Tibial artery (tissue), 4 donors: ENCODE measurements at places on chromosomes 11 and 22.

- no peaks in the 10 kb centered on the region for H3K4me1 ChIP-seq
- DNase-seq, result no peak
- H3K27ac ChIP-seq, result no peak overlapping the region
- no peaks in the 10 kb centered on the region for H3K27me3 ChIP-seq
Measured at GRCh38 chr11:12624595-12624994, 49.6 kb upstream of the TEAD1 start.

GRCh38 chr11:130694488-130695045 is 221.7 kb downstream of the SNX19 start:
- H3K27ac ChIP-seq, result no peak overlapping the region
- no peaks in the 10 kb centered on the region for H3K27me3 ChIP-seq
- no peak overlapping the region for H3K4me3 ChIP-seq

DNA sequence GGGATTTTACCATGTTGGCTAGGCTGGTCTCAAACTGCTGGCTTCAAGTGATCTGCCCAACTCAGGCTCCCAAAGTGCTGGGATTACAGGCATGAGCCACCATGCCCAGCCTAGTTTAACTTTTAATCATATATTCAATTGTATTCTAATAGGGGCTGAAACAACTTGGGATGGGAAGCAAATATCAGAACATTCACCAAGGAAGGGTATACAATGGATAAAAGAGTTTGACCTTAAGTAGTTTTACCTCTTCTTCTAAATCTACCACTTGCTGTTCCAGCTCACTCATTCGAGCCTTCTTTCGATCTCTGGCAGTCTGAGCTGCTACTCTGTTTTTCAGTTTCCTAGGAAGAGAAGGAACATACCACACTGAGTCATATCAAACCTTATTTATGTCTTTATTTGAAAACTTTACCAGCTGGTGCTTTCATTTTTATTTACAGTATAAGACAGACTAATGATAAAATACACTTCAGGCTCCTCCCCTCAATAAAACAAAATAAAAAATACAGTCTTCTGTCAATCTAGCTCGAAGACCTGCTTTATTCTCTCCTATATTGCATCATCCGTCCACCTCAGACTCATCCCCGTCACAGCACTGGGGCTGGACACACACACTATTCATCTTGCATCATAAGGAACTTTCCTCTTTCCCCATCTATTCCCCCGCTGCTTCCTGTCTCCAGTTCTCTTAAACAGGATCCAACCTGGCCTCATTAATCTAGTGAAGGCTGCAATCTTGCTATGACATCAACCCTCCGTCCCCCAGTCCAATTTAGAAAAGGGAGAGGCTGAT is 1.4 kb downstream of the XBP1 start:
- no peaks in the 10 kb centered on the region for H3K4me1 ChIP-seq
- DNase-seq, result peak; percentile 79
- peak overlapping the region; percentile 87 for H3K4me3 ChIP-seq
- H3K36me3 ChIP-seq, result peaks cover 36% of the 10 kb centered on the region
- peak overlapping the region; percentile 100 for H3K27ac ChIP-seq
- no peaks in the 10 kb centered on the region for H3K27me3 ChIP-seq

DNA sequence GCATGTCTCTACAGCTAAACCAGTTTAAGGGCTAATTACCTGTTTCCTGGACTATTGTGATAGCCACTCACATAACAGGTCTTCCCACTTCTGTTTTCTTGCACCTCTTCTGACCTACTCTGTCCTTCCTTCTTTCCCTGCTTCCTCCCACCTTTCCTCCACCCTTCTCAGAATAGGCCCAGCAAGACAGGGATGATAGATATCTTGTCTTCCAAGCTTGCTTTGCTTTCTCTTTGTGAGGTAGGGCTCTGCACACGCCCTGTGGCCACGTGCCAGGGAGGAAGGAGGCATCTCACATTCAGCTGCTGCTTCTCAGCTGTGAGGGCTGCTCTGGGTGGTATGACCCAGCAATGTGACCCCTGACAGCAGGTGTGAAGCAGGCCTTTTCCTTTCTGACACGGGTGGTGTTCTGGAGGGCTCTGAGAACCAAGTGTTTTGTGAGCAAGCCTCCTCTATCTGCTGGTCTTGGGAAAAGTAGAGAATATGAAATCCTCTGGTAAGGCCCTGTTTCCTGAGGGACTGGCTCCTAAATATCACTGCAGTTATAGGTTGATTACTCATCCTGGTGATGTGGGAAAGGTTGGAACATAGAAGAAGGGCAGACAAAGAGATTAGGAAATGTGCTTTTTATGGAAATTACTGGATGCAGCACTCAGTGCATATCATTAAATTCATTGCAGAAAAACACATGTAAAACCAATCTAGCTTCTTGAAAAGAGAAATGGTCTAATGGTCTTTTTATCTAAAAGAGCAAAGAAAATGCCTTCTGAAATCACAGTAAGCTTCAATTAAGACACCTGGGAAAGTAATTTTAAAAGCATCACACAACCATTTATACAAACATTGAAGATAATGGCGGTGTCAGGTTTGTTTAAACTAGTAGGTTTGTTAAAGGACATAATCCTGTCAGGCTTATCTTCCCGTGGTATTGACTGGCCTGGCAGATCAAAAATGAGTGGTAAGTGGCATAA is 8.5 kb downstream of the AMOTL1 start:
- H3K27me3 ChIP-seq, result no peaks in the 10 kb centered on the region
- peaks cover 75% of the 10 kb centered on the region for H3K4me1 ChIP-seq
- H3K4me3 ChIP-seq, result no peak overlapping the region
- no peak overlapping the region for H3K27ac ChIP-seq
- DNase-seq, result no peak
- H3K36me3 ChIP-seq, result no peaks in the 10 kb centered on the region

DNA sequence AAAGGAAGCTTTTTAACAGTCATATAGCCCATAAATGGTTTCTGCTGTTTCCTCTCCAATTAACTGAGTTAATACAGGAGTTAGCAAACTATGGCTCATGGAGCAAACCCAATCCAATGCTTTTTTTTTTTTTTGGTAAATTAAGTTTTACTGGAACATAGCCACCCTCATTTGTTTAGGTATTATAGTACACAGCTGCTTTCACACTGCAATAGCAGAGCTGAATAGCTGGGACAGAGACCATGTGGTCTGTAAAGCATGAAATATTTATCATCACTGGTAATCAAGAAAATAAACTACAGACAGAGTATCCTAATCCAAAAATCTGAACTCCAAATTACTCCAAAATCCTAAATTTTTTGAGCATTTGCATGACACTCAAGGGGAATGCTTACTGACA is 53.7 kb downstream of the RDX start:
- no peak overlapping the region for H3K27ac ChIP-seq
- H3K27me3 ChIP-seq, result no peaks in the 10 kb centered on the region
- peaks cover 39% of the 10 kb centered on the region for H3K36me3 ChIP-seq
- DNase-seq, result no peak
- H3K4me1 ChIP-seq, result no peaks in the 10 kb centered on the region

DNA sequence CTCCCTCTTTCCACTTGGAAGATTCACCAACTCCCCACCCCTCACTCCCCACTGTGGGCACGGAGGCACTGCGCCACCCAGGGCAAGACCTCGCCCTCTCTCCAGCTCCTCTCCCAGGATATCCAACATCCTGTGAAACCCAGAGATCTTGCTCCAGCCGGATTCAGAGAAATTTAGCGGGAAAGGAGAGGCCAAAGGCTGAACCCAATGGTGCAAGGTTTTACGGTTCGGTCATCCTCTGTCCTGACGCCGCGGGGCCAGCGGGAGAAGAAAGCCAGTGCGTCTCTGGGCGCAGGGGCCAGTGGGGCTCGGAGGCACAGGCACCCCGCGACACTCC is 397 bp upstream of the CD44 start:
- peaks cover 45% of the 10 kb centered on the region for H3K4me1 ChIP-seq
- H3K27ac ChIP-seq, result peak overlapping the region; percentile 93
- H3K36me3 ChIP-seq, result no peaks in the 10 kb centered on the region
- DNase-seq, result no peak
- H3K4me3 ChIP-seq, result peak overlapping the region; percentile 69

DNA sequence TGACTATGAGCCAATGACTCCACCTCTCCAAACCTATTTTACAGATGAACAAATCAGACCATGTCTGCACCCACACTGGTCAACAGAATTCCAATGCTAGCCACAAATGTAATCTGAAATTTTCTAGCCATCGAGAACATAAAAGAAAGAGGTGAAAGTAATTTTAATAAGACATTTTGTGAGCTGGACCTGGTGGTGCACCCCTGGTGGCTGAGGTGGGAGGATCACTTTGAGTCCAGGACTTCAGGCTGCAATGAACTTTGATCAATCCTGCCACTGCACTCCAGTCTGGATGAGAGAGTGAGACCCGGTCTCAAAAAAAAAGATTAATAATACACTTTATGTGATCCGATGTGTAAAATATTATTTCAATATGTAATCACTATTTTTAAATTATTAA is 9.4 kb upstream of the RNF185 start:
- H3K27ac ChIP-seq, result no peak overlapping the region
- no peaks in the 10 kb centered on the region for H3K27me3 ChIP-seq
- H3K36me3 ChIP-seq, result no peaks in the 10 kb centered on the region
- H3K4me3 ChIP-seq, result no peak overlapping the region
- peaks cover 32% of the 10 kb centered on the region for H3K4me1 ChIP-seq

- peaks cover 32% of the 10 kb centered on the region for H3K4me1 ChIP-seq
- H3K36me3 ChIP-seq, result no peaks in the 10 kb centered on the region
- DNase-seq, result no peak
- no peak overlapping the region for H3K27ac ChIP-seq
Measured at GRCh38 chr11:120340529-120340928, 4.3 kb downstream of the ARHGEF12 start.

DNA sequence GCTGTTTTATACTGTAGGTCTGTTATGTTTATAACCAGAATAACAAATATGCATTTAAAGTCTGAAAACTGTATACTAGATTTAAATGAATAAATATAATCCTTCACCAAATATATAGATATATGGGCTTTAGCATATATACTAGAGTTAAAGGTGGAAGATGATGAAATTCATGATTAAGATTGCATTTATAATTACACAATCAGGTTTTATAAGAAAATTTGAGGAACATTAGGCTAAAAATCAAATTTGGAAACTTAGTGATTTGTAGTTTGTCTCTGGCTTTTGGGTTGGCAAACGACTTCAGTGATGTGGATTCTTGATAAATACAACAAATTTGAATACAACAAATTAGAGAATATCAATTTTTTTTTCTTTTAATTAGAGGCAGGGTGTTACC is 10.0 kb downstream of the BCL2L13 start:
- H3K27me3 ChIP-seq, result no peaks in the 10 kb centered on the region
- DNase-seq, result no peak
- H3K36me3 ChIP-seq, result no peaks in the 10 kb centered on the region
- no peak overlapping the region for H3K4me3 ChIP-seq

- H3K36me3 ChIP-seq, result no peaks in the 10 kb centered on the region
- H3K4me3 ChIP-seq, result no peak overlapping the region
- DNase-seq, result no peak
- H3K4me1 ChIP-seq, result no peaks in the 10 kb centered on the region
- H3K27ac ChIP-seq, result no peak overlapping the region
Measured at GRCh38 chr11:1442163-1442562, 44.4 kb downstream of the MOB2 start.

DNA sequence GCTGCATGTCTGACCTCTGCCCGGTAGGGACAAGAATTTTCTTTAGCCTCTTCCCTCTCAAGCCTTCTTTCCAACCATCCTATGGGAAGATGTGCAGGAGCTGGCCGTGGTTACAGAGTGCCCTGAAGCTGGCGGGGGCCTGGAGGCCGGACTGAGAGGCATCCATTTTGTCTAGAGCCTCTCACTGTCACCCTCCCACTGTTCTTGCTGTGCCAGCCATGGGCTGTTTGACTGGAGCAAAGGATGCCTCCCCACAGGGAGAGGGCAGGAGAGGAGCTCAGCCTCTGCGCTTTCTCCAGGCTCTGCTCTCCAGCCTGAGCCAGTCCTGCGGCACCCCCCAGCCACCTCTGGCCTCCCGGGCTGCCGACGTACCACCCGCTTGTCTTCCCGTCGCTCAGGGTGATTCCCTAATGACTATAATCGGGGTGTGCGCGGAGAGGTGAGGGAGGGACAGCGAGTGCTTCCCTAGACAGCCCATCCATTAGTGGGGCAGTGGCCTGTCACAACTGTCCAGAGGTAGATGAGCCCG is 123.8 kb downstream of the NECTIN1 start:
- no peaks in the 10 kb centered on the region for H3K36me3 ChIP-seq
- no peak for DNase-seq
- H3K27me3 ChIP-seq, result peaks cover 43% of the 10 kb centered on the region
- no peak overlapping the region for H3K4me3 ChIP-seq
- no peak overlapping the region for H3K27ac ChIP-seq

DNA sequence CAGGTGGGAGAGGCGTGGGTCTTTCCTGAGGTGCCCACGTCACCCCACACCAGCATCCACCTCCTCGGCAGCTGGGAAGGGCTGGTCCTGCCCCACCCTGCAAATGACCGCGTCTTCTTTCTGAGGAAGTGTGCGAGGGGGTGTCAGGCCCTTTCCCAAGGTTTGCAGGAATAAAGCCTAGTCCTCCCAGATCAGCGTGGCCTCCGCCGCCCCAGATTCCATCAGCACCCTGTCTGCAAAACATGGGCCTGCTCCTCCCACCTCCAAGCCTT is 14.4 kb upstream of the SLC39A13 start:
- peak; percentile 66 for DNase-seq
- H3K27me3 ChIP-seq, result no peaks in the 10 kb centered on the region
- no peak overlapping the region for H3K4me3 ChIP-seq
- no peaks in the 10 kb centered on the region for H3K36me3 ChIP-seq

DNA sequence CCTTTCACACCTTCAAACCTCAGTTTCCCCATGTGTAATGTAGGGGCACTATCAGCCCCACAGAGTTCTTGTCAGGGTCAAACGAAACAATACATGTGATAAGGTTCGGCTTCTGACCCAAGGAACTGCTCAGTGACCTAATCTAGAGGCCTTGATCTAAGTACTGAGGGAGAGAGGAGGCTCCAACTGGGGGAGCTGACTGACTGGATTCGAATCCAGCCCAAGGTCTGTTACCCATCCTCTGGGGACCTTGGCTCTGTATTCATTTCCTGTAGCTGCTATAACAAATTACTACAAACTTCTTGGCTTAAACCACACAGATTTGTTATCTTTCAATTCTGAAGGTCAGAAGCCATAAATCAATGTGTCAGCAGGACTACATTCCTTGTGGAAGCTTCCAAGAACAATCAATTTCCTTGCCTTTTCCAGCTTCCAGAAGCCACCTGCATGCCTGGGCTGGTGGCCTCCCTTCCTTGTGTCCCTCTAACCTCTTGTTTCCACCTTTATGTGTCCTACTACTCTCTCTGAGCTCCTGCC is 10.7 kb upstream of the ANAPC15 start:
- no peak overlapping the region for H3K4me3 ChIP-seq
- peaks cover 21% of the 10 kb centered on the region for H3K27me3 ChIP-seq
- DNase-seq, result no peak
- no peaks in the 10 kb centered on the region for H3K4me1 ChIP-seq

- H3K27me3 ChIP-seq, result peaks cover 7% of the 10 kb centered on the region
- H3K4me1 ChIP-seq, result no peaks in the 10 kb centered on the region
- peak overlapping the region; percentile 84 for H3K27ac ChIP-seq
Measured at GRCh38 chr22:19719050-19719482, 4.3 kb upstream of the GP1BB start.

GRCh38 chr22:38938925-38939324 is 18.5 kb upstream of the APOBEC3A start:
- H3K27ac ChIP-seq, result no peak overlapping the region
- no peak overlapping the region for H3K4me3 ChIP-seq
- no peaks in the 10 kb centered on the region for H3K36me3 ChIP-seq
- DNase-seq, result no peak
- H3K4me1 ChIP-seq, result no peaks in the 10 kb centered on the region
- H3K27me3 ChIP-seq, result no peaks in the 10 kb centered on the region

- no peaks in the 10 kb centered on the region for H3K36me3 ChIP-seq
- H3K4me1 ChIP-seq, result no peaks in the 10 kb centered on the region
- H3K4me3 ChIP-seq, result no peak overlapping the region
- DNase-seq, result no peak
- no peaks in the 10 kb centered on the region for H3K27me3 ChIP-seq
- H3K27ac ChIP-seq, result no peak overlapping the region
Measured at GRCh38 chr11:31478223-31478590, 31.2 kb downstream of the IMMP1L start.
